Activated CD4-positive, alpha-beta T cell treated with anti-CD3 and anti-CD28 coated beads, Interleukin-2, Interleukin-6, amounts not matched to agents 100 ng/mL and 50 ng/mL, durations not matched to agents 16 hours and 8 hours (primary cell): ENCODE measurements at places on chromosomes 6 and 20.

DNA sequence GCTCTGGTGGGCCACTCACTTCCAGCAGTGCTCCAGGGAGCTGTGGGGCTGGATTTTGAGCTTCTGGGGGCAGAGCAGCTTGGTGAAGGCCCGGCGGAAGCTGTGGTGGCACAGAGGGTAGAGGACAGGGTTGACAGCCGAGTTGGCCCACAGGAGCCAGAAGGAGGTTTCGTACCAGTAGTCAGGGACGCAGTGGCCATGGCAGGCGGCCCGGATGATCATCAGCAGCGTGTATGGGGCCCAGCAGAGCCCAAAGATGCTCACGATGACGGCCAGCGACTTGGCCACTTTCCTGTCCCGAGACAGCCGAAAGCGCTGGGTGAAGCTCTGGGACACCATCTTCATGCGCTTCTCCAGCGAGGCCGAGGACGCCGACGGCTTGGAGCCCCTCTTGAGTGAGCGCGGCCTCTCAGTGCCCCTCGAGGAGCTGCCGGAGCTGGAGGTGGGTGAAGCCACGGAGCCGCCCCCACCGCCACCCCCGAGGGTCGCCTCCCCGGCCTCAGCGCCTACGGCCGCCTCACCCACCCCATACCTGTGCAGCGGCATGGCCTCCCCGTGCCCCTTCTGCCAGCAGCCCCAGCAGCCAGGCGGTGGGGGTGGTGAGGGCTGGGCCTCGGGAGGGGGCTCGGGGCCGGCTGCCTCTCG lies 4.0 kb downstream of the HRH3 start:
- no peak for DNase-seq

DNA sequence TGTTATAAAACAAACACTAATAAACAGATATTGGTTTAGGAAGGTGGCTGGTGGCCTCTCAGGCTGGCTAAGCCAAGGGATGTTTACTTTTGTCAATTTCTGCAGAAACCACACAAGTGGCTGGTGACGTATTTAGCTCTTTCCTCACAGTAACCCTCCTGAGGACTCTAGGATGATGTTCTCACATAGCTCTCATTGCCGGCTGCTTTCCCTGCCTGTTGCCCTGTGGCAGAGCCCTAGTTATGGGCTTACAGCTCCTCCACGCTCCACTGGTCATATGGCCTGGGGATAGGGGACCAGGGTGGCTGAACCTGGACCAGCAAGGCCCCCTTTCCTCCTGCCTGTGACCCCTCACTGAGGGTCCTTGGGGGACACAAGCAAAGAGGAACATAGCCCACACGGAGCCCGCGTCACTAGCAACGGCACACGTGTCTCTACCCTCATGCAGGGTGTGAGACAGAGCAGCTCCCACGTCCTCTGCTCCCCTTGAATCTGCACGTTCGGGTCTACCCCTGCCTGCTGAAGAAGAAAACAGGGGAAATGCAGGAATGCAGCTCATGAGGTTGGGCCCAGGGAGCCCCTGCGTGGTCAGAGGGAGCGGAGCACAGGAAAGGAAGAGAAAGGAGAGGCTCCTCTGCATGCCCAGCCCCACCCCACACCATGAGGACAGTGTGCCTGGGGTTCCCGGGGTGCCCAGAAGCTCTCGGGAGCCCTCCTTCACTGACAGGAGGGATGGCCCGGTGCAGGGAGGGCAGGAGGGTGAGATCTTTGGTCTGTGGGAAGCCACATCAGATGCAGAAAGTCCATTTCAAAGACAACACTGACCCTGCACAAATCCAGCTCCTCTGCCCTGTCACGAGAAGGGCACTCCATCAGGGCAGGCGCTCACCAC lies 13.9 kb downstream of the RAMACL start:
- DNase-seq: no peak

- DNase-seq: no peak
Measured at GRCh38 chr6:7701212-7701834, 24.6 kb upstream of the BMP6 start.

- no peak for DNase-seq
Measured at GRCh38 chr20:48284837-48285236, 499.6 kb upstream of the SULF2 start.

DNA sequence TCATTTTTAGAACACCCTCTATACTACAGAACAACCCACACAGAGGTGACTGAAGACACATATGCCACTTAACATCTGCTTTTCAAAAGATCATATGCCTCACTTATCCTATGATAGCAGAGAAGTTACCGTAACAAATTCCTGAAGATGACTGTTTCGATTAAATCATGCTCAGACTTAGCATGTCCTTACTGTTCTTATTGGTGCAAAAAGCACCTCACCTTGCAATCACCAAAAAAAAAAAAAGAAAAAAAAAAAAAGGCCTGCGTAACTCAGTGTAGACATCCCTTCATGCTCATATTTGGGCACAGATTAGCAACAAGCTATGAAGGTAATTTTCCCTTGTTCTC lies 17.7 kb upstream of the DST start:
- DNase-seq: no peak
